K562 (cell line): ENCODE measurements at places on chromosomes 16 and 17. TPM values are rescaled to one million over a fixed set of nuclear protein-coding genes. Genes with fewer than 3 reads are reported as not detected.

DNA sequence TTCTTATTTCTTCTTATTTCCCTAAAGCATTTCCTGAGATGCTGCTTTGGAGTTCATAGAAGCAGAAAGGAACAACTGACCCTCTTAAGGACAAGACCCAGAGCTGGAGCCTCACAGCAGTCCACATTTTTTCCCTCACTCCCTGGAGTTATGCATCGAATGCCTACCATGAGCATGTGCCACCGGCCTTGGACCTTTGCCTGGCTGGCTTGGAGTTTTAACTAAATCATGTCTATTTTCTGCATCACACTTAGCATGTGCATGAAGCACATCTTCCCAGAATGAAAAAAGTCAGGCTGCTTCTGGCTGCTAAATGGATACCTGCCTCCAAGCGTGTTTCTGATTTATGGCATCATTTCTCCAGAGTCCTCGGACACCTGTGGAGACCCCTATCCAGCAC lies 104.5 kb downstream of the SPACA3 start:
- DNase-seq: no peak

- DNase-seq: no peak
Observed at GRCh38 chr16:47643323-47644000, 182.3 kb downstream of the PHKB start.

- no peak for DNase-seq
Observed at GRCh38 chr17:79463421-79464317, 147.2 kb downstream of the RBFOX3 start.

DNA sequence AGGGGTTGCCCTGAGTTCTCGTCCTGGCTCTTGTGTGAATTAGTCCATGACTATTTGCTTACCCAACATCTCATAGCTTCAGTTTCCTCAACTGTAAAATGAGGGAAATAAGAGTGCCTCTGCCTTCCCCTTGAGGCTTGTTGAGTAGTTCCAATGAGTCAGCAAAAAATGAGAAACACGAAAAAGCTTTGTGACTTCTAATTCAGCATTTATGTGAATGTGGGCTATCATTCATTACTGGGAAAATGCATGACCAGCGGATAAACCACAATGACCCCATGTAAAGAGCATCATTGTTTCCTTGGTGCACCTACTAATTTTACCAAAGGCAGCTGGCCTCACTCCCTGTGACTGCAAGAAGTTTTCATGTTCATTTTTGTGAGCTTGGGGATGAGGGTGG lies 374.6 kb upstream of the HSBP1 start:
- DNase-seq: no peak

- peak; percentile 92 for DNase-seq
Observed at GRCh38 chr17:42980274-42980765, at the start of gene RUNDC1. Gene RUNDC1, plus strand, starts transcription at chr17:42980565. Its CDS starts 12 bp downstream, at chr17:42980577.

DNA sequence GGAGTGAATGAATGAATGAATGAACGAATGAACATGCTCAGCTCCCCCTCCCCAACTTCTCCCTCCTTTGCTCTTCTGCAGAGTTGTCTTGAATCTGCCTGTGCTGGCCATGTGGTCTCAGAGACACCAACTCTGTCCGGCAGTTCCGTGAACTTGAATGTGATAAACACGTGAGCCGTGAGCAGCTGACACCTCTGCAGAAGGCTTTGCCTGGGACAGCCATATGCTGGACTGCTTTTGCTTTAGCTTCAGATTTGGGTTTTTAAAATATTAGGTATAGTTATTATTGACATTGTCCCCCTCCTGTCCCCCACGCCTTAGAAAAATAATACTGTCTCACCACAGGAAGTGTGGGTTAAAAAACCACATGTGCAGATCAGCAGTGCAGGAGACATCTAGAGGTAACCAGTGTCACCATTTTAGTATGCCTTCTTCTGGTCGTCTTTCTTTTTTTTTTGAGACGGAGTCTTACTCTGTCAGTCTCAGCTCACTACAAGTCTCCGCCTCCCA lies 83.8 kb downstream of the ABCC1 start:
- DNase-seq: no peak

Gene PPM1E
- 5.7 and 5.9 TPM in 2 replicates for total RNA-seq

GRCh38 chr17:76690596-76691280 lies 20.0 kb downstream of the MXRA7 start:
- DNase-seq: no peak

Gene CACNA1H
- total RNA-seq: 0.09 and 0.18 TPM in 2 replicates

DNA sequence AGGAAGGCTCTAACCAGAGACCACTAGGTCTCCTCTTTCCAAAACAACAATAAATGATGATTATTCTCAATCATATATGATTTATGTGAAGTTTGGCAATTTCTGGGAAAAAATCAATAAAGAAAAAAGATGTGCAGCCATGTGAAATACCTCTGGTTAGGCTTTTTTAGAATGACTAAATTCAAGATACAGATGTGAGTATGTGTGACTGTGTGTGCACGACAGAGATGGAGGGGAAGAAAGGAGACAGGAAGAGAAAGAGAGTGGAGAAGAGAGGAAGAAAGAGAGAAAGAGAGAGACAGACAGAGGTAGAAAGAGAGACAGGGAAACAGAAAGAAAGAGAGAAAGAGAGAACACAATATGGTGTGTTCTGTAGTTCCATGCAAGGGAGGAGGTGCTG lies 558.6 kb upstream of the CDH5 start:
- DNase-seq: no peak

DNA sequence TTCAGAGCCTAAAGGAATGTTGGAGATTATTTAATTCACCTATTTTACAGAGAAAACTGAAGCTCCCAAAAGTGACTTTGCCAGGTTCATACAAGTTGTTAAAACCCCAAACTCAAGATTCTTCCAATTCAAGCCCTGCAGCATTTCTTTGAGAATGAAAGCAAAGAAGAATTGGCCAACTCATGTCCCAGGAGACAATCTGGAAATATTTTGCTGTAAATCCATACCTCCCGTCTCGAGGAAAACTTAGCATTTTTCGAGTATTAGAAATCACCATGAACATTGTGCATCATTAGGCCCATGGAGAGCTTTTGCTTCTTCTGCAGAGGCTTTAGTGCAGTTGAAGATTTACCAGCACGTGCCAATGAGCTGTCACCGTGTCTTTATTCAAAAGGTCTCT lies 176.4 kb upstream of the KCNJ16 start:
- DNase-seq: no peak

Gene ABCC11
- total RNA-seq: not detected in 2 replicates

Gene CMTR2
- total RNA-seq: 11.2 and 12.9 TPM in 2 replicates

GRCh38 chr17:30975042-30975820 lies 4.4 kb downstream of the RNF135 start:
- no peak for DNase-seq

- peak; percentile 92 for DNase-seq
Observed at GRCh38 chr17:63998050-63998720, at the start of gene PRR29. Gene PRR29, plus strand, starts transcription at chr17:63998351. Its CDS starts 14 bp downstream, at chr17:63998365.

DNA sequence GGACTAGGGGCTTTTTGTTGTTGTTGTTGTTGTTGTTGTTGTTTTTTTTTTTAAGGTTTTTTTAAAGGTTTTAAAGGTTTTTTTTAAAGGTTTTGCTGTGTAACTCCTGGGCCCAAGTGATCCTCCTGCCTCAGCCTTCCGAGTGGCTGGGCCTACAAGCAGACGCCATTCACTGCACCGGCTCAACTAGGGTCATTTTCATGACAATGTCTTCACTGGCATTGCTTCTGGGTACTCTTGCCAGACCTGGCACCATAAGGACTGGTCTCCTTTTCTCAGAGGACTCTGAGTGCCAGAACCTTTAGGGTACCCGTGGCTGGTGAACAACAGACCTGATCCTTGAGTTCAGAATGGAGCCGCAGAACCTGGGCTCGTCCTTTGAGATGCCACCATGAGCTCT lies 20.4 kb downstream of the POLR3E start:
- DNase-seq: no peak

Gene P4HB
- total RNA-seq: 437 and 446 TPM in 2 replicates

GRCh38 chr17:28898527-28898955 lies 1.0 kb upstream of the FLOT2 start:
- DNase-seq: no peak

Gene ABCC12
- total RNA-seq: not detected in 2 replicates

GRCh38 chr17:4607773-4608187 lies 23.5 kb downstream of the SMTNL2 start:
- DNase-seq: no peak

DNA sequence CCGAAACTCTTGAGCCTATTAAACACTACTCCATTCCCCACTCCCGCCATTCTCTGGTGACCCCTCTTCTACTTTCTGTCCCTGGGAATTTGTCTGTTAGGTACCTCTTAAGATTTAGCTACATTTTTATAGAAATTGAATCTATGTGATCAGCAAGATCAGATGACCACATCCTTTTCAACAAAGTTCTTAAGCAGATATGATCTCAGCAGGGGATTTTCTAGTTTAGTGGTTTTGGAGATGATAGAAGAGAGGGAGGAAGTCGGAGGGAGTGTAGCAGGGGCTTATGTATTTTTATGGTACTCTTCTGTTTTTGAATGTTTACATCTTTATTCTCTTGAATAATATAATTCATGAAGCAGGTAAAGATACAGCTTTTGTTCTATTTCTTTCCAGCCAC lies 40.8 kb downstream of the RPA1 start:
- no peak for DNase-seq

DNA sequence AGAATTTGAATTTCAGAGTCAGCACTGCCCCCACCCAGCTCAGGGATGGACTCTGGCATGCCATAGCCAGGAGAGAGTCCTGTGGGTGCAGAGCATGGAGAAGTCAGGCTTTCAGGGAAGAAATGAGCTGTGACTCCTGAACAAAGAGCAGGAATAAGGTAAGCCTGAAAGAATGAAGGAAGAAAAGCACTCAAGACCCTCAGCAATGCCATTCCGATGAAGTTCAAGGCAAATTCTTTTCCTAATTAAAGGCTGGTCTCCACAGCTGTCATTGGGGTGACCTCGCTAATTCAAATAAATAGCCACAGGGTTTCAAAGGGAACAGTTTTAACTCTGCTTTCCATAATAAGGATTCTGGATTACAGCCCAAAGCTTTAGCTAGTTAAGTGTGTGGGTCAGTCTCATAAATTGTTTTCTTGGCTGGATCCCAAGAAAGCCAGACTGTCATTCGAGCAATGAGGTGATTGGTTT lies 31.7 kb downstream of the TOM1L2 start:
- no peak for DNase-seq

Gene MGAT5B
- 0.16 and 0.22 TPM in 2 replicates for total RNA-seq

- DNase-seq: no peak
Observed at GRCh38 chr17:34633351-34633750, 54.0 kb downstream of the TMEM132E start.

DNA sequence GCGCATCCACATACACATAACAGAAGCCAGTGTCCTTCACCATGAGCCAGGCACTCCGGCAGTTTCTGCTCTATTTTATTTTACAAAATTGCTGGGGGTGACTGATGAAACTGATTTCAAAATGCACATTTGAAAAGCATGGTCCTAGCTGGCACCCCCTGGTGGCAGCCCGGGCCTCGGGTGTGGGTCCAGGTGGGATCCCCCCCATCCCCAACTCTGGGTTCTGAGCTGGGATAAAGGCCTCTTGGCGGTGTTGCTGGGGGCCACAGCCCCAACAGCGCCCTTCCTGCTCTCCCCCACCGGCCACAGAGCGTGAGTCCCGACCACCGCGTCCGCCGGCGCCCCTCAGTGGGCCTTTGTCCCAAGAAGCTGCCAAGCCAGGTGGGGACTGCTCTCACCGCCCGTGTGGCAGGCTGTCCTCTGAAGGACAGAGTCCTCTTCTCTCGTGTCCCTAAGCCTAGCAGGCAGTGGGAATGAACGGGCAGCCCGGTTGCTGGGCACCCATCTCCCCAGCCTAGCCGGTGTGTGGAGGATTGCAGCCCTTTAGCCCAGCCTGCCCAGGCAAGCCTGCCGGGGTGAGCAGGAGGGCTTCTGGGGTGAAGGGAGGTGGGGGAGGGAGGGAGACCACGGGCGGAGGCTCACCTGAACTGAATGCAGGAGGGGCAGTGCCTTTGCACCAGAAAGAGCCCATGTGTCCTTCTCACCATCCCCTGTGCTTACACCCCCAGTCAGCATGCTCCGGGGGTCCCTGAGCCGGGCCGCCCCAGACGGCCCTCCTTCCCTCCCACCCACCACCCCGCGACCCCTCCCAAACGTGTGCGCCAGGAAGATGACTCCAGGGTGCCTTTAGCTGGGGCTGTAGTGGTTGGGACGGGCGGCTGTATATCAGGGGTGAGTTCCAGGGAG lies 898 bp downstream of the SNAI3 start:
- DNase-seq: peak; percentile 49

- no peak for DNase-seq
Observed at GRCh38 chr16:52494621-52495020, 52.3 kb downstream of the TOX3 start.

Gene TXNL4B
- total RNA-seq: 19.9 and 21.5 TPM in 2 replicates

- DNase-seq: no peak
Observed at GRCh38 chr17:21394265-21394664, 18.1 kb downstream of the KCNJ12 start.

Gene SLC9A5
- 2.5 and 3.1 TPM in 2 replicates for total RNA-seq

- no peak for DNase-seq
Observed at GRCh38 chr17:16922386-16923096, 49.4 kb downstream of the TNFRSF13B start.

Gene PSMC5
- total RNA-seq: 140 and 161 TPM in 2 replicates

DNA sequence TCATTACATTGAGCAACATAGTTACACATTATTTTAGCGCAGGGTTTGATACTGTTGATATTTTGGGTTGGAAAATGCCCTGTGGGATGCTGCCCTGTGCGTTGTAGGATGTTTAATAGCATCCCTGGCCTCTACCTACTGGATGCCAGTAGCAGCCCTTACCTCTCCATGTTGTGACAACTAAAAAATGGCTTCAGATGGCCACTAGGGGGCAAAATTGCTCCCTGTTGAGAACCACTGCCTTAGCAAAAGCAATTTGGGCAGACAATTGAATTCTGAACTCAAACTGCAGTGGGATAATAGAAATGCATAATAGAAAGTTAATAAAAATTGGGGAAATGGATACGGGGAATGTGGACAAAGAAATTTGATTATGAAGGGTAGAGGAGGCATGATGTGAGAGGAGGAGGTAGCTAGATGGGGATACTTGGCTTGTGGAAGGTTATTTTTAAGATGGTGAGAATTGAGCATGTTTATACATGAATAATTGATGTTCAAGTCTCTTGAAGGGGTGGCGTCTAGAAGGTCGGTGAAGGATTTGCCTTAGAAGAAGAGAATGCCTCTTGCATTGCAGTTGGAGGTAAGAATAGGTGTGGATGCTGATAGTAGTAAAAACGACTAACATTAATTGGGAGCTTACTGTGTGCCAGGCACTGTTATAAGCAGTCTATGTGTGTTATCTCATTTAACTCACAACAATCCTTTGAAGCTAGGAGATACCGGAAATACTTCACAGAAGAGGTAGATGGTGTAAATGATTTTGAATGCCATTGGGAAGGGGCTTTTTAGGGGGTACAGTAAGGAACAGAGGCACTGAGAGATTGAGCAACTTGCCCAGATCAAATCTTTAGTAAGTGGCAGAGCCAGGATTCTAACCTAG lies 19.0 kb downstream of the HEATR9 start:
- DNase-seq: peak; percentile 82

- DNase-seq: no peak
Observed at GRCh38 chr17:79814974-79815835, 18.3 kb upstream of the CBX8 start.

Gene TMED6
- 0.51 TPM in 1 of 2 replicates, not detected in the other for total RNA-seq

Gene NPEPPS
- total RNA-seq: 59.6 and 65.6 TPM in 2 replicates

Gene MC1R
- total RNA-seq: 3.4 and 3.5 TPM in 2 replicates

Gene PRR29
- 0.04 TPM in 1 of 2 replicates, not detected in the other for total RNA-seq

- peak; percentile 58 for DNase-seq
Observed at GRCh38 chr17:57481910-57482391, 225.6 kb downstream of the MSI2 start.
